A673 (cell line): ENCODE measurements at places on chromosomes 5 and 9. TPM values are rescaled to one million over a fixed set of nuclear protein-coding genes. Genes with fewer than 3 reads are reported as not detected.

SLC36A2 gene
- total RNA-seq = not detected in 2 replicates

SPOCK1 gene
- 2.5 and 4.0 TPM in 2 replicates for total RNA-seq

QRFP gene
- not detected in 2 replicates for total RNA-seq

ADAMTSL2 gene
- total RNA-seq = 0.06 TPM in 1 of 2 replicates, not detected in the other

CCL27 gene
- total RNA-seq = not detected in 2 replicates

NXNL2 gene
- 1.3 TPM in 2 replicates for total RNA-seq

SNCB gene
- total RNA-seq = not detected in 2 replicates

CYSRT1 gene
- 0.37 TPM in 1 of 2 replicates, not detected in the other for total RNA-seq

GFI1B gene
- total RNA-seq = not detected in 2 replicates

GALT gene
- total RNA-seq = 27.6 and 37.6 TPM in 2 replicates

SNX30 gene
- 6.1 and 6.6 TPM in 2 replicates for total RNA-seq

HSD17B3 gene
- total RNA-seq = not detected in 2 replicates

CDX1 gene
- total RNA-seq = not detected in 2 replicates

GARIN3 gene
- total RNA-seq = not detected in 2 replicates

SIT1 gene
- not detected in 2 replicates for total RNA-seq

CDC25C gene
- 22.3 and 25.6 TPM in 2 replicates for total RNA-seq

SLC36A3 gene
- total RNA-seq = not detected in 2 replicates

TERT gene
- total RNA-seq = 14.2 and 17.1 TPM in 2 replicates

SV2C gene
- 3.1 and 4.1 TPM in 2 replicates for total RNA-seq

SLC44A1 gene
- 9.4 and 11.9 TPM in 2 replicates for total RNA-seq

DRD1 gene
- 0.77 and 0.85 TPM in 2 replicates for total RNA-seq

GABRB2 gene
- total RNA-seq = 0.04 TPM in 1 of 2 replicates, not detected in the other

MCC gene
- total RNA-seq = 0.60 and 0.87 TPM in 2 replicates

VLDLR gene
- 4.5 and 4.8 TPM in 2 replicates for total RNA-seq

CCNO gene
- total RNA-seq = 2.1 and 2.6 TPM in 2 replicates

MAMDC4 gene
- total RNA-seq = 7.9 and 10.1 TPM in 2 replicates

S1PR3 gene
- total RNA-seq = 42.9 and 50.9 TPM in 2 replicates

PRKAA1 gene
- total RNA-seq = 114 TPM in 2 replicates

ST8SIA4 gene
- 0.35 and 0.47 TPM in 2 replicates for total RNA-seq
